ENCODE measurements at places on chromosomes 16 and 17.
A peak's percentile ranks its signal among the peaks of the same experiment; 100 is the strongest.

DNA sequence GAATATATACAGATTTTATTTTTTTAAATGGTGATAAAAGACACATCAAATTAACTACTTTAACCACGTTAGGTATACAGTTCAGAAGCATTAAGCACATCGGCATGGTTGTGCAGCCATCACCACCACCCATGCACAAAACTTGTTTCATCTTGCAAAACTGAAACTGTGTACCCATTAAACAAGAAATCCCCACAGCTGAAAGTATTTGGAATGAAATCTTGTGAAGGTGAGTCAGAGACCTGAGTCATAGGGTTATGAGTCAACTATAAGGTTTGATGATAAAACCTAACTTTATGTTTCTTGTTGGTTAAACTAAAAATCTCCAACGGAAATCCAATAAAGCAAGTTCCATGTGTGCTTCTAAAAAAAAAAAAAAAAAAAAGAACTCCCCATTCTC lies 561.6 kb upstream of the PSMD7 start:
- H3K36me3 ChIP-seq: no peaks in the 10 kb centered on the region
- no peak for DNase-seq

GRCh38 chr17:81084680-81085419 lies 49.9 kb downstream of the BAIAP2 start:
- no peaks in the 10 kb centered on the region for H3K27me3 ChIP-seq
- no peaks in the 10 kb centered on the region for H3K4me1 ChIP-seq
- no peaks in the 10 kb centered on the region for H3K36me3 ChIP-seq
- H3K27ac ChIP-seq: no peak overlapping the region
- no peak for DNase-seq

DNA sequence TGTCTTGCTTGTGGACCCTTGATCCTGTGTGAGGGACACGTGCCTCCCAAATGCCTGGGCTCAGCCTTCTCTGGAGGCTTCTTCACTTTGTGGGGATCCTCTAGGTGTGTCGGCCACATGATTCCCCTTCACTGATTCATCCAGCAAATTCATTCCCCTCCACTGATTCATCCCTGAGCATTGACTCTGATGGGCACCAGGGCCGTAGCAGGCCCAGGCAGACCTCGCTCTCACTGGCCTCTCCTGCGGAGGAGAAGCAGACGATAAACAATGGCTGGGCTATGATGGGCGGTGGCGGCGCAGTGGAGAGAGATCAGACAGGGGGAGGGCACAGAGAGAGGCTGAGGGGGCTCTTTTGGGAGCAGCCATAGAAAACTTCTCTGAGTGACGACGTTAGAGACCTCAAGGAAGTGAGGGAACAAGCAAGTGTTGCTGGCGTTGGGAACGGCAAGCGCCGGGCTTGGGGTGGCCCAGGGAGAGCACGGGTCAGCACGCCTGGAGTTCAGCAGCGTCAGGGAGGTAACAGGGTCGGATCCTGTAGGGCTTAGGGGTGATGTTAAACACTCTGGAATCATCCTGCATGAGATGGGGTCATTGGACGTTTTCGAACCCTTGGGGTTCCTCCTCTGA lies 17.5 kb upstream of the RPTOR start:
- no peak overlapping the region for H3K27ac ChIP-seq
- H3K36me3 ChIP-seq: no peaks in the 10 kb centered on the region
- no peaks in the 10 kb centered on the region for H3K27me3 ChIP-seq
- H3K4me3 ChIP-seq: no peak overlapping the region
- no peak for DNase-seq
- H3K4me1 ChIP-seq: no peaks in the 10 kb centered on the region

- no peaks in the 10 kb centered on the region for H3K27me3 ChIP-seq
- H3K27ac ChIP-seq: no peak overlapping the region
- H3K4me1 ChIP-seq: no peaks in the 10 kb centered on the region
- no peaks in the 10 kb centered on the region for H3K36me3 ChIP-seq
- H3K4me3 ChIP-seq: no peak overlapping the region
- DNase-seq: no peak
Measured at GRCh38 chr16:19926449-19927390, 42.1 kb upstream of the GPRC5B start.

- peak; percentile 87 for DNase-seq
- peaks cover 28% of the 10 kb centered on the region for H3K4me1 ChIP-seq
- H3K4me3 ChIP-seq: peak overlapping the region; percentile 92
- peak overlapping the region; percentile 96 for H3K27ac ChIP-seq
- H3K36me3 ChIP-seq: peaks cover 10% of the 10 kb centered on the region
Measured at GRCh38 chr17:7237761-7238419, 1.4 kb downstream of the PHF23 start.

- H3K36me3 ChIP-seq: peaks cover 12% of the 10 kb centered on the region
- DNase-seq: no peak
- no peaks in the 10 kb centered on the region for H3K4me1 ChIP-seq
- no peaks in the 10 kb centered on the region for H3K27me3 ChIP-seq
- H3K27ac ChIP-seq: no peak overlapping the region
Measured at GRCh38 chr17:46968224-46968834, 10.7 kb downstream of the RPRML start.

DNA sequence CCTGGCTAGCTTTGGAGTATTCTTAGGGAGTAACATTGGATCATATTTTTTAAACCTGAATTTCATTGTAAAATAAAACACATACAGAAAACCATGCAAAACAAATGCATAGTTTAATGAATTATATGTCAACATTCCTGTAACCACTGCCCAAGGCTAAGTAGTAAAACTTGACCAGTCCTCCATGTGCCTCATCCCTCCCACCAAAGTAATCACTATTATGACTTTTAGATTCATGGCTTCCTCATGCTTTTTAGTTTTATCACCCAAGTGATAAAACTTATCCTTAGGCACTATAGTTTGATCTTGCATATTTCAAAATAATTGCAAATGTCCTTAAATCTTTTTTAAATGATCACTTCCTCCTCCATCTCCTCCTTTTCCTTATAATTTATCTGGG lies 20.4 kb downstream of the PRKCA start:
- no peak overlapping the region for H3K27ac ChIP-seq
- no peak overlapping the region for H3K4me3 ChIP-seq
- DNase-seq: no peak

Measured in ascending aorta (tissue), 2 donors.